ENCODE measurements at places on chromosomes 3 and 15.

DNA sequence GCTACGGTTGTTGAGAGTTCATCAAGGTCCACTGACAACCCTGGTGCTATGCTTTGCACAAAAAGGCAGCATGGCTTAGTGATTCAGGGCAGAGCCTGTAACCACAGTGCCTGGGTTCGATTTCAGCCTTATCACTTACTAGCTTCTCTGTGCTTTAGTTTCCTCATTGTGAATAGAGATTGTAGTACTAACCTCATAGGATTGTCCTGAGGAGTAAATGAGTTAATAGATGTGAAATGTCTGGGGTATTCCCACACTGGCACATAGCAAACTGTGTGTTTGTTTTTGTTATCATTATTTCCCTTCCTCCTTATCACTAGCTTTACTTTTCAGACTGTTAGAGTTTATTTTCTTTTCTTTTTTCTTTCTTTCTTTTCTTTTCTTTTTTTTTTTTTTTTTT lies 16.3 kb downstream of the CRTAP start:
- DNase-seq: no peak

DNA sequence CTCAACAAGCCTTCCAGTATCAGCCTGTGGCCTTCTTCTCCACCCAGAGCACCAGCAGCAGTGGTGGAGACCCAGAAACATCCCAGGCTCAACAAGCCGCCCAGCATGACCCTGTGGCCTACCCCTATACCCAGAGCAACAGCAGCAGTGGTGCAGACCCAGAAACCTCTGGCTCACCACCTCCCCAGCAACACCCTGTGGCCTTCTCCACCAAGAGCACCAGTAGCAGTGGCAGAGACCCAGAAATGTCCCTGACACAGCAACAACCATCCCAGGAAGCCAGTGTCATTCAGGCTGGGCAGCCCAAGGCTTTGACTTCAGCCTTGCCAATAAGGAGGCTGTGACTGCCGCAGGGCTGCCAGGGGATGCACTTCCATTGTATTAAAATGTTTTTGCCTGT lies 16.3 kb upstream of the EMC3 start:
- DNase-seq: no peak

- no peak for DNase-seq
These were observed 290.0 kb upstream of the THBS1 start for GRCh38 chr15:39290711-39291435.

DNA sequence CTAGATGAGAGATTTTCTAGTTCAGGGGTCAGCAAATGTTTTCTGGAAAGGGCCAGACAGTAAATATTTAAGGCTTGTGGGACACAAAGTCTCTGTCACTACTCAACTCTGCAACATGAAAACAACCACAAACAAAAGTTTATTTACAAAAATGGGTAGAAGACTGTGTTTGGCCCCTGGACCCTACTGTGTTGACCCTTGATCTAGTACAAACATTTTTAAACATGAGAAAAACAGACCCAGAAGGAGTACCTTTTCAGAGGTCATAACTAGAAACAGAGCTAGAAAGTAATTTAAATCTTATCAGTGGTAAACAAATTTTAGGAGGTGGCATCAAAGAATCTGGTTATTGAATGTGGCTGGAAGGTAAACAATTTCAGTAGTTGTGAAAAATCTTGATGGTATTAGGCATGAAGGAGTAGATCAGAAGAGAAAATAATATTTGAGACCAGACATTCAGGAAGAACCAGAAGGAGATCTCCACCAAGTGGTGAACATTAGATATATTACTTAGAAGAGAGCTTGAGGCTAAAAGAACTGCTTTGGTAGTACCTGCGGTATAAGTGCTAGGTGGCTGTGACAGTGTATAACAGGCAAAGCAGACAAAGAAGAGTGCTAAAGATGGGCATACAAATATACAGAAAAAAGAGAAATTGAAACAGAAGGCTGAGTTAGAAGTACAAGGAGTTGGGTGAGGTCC lies 101.7 kb downstream of the NR1I2 start:
- DNase-seq: no peak

DNA sequence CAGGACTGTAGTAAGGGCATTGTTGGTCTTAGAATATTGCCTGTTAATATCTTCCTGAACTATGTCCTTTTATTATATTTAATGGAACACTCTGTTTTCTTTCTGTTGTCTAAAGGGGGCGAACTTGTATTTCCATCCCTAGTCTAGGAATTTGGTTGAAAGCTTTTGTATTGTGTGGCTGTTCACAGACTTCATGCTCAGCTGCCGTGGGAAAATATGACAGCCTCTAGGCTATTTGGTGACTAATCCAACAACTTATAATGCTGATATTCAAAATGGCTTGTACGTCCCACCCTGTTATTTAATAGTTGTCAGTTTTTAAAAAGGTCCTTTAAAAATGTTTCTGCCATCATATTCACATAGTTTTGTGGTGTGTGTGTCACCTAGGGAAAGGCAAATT lies 202.6 kb downstream of the KLHL25 start:
- no peak for DNase-seq

DNA sequence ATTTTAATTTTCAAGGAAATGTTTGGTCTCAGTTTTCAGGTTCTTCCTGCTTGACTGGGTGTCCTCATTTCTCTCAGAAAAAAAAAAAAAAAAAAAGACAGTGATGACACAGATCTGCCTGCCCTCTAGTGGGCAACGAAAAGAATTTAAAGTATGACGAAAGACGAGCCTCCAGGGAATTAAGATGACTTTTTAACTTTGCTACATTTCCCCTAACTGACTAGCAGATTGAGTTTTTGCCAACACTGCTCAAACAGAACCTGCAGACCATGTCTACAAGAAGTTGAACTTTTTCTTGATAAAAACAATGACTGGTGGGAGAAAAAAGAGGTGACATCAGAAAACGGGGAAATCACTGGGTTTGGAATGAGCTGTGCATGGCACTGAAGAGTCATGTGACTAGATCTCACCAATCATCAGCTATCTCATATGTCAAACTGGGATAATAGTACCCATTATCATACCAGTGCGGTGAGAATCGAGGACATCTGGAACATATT lies 40.8 kb downstream of the EOMES start:
- peak; percentile 28 for DNase-seq

DNA sequence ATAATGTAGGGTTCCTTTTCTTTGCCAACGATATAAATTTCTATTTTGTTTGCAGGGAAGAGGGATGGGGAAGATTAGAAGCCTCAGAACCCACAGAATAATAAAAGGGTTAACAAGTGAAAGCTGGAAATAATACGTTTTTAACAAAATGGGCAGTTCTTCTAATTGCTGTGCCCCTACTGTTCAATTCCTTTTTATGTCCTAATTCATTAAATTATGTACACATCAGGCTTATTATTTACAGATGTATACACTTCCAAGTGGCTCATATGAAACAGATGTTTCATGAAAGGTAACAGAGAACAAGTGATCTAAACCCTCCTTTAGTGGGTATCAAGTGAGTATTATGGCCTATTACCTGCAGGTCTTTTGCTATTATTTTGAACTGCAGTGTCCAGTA lies 16.2 kb downstream of the RARB start:
- no peak for DNase-seq

DNA sequence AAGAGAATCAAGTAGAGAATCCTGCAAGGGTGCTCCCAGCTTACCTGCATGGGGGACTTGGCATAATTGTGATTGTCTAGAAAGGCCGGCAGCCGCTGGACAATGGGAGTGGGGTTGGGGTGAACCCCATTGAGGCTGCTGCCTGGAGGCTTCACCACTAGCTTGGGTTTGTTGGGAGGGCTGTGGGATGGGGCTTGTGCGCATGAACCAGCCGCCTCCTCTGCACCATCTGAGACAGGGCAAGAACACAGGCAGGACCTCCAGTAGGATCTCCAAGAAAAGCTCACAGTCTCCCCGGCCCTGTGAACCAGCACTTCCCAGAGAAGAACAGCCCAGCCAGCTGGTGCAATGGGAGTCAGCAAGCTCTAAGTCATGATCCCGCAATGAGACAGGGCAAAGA lies 39.8 kb downstream of the SEMA3G start:
- DNase-seq: no peak

DNA sequence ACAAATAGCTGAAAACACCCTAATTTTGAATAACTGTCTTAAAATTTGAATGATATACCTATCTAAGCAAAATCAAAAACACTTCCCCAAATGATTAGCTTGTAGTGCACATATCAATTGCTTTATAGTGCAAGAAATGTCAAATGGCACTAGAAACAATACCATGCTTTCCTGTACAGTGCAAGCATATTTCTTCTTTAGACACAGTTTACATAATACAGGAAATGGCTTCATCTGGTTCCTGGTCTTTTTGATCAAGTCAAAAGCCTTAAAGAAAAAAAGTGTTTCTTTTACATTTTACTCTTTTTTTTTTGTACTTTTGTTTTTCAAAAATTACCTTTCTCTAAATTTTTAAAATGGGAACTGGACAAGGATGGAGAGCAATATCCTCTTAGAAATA lies 352.1 kb downstream of the MECOM start:
- no peak for DNase-seq

DNA sequence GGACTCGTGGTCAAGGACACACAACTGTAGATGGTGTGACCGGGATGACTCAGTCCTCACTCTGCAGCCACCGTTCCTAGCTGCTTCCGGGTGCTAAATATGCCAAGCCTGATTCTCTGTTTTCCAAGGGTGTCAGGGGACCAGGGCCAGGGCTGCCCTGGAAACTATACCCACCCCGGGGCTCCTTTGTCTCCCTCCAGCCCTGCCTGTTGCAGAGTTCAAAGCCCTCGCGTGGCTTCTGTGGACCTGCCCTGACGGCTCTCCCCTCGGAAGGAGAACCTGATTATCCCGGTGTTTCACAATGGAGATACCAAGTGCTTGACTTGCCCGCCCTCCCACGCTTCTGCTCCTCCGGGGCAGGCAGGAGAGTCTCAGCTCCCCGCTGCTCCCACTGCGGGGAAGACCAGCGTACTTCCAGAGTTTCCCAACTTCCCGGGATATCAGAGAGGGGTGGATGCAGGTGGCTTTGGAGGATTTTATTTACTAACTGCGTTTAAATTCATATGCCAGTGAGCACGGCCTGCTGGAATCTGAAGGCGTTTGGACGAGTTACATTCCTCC lies 125.0 kb downstream of the ASB7 start:
- DNase-seq: no peak

- peak; percentile 31 for DNase-seq
These were observed 48.8 kb downstream of the PDE8A start for GRCh38 chr15:85030301-85030929.

DNA sequence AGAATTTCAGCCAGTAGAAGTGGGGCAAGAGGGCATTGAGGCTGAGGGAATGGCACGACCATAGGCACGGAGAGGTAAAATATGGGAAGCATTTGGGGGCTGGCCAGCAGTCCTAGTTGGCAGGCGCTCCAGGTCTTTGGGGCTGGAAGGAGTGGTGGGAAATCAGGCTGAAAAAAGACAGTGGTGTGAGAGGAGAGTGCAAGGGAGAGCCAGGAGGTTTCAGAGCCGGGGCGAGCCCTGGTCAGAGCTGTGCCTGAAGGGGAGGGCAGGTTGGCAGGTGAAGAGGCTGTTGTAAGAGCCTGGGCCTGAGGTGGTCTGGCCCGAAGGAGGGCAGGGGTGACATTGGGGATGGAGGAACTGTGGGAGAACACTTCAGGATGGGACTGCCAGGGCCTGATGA lies 1.6 kb upstream of the IDH3A start:
- DNase-seq: no peak

DNA sequence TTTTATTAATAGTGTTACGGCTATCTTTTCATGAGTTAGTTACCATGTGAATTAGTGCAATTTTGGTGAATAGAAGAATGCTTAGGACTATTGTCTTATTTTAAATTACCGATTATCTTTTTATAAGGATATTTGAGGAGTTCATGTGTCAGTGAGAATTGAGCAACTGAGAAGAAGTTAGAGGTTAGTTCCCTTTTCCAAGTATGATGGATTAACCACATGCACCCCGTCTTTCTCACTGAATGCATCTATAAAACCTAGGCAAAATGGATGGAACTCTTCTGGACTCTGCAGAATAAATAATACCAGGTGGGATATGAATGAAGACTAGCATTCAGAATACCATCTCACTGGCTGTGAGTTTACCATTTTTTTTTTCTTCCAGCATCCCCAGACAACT lies 74.3 kb downstream of the TCF12 start:
- DNase-seq: no peak

DNA sequence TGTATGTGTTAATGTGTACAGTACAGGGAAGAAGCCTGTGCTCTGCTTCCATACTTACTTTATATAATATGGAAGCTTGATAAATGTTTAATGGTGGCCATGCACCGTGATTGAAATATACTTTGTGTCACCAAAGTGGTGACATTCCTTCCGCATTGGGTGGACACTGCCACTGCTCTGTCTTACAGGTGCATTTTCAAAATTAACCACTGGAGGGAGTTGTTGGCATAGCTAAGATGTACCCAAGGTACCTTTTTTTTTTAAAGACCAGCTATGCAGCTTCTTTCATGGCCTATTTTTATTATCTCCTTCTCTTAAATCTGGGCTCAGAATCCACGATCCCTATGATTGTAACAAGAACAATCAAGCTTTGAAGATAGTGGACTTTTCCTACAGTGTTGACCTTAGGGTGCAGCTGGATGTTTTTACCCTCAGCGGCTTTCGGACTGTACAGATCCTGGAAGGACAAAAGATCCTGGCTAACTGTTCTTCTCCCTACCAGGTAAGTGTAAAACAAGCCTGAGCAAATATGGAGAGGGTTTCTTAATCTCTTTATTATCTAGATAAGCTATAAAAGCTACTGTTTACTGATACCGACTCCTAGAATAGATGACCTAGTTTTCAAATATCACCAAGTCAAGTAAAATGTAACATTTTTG lies 21.6 kb upstream of the PAK6 start:
- peak; percentile 47 for DNase-seq

DNA sequence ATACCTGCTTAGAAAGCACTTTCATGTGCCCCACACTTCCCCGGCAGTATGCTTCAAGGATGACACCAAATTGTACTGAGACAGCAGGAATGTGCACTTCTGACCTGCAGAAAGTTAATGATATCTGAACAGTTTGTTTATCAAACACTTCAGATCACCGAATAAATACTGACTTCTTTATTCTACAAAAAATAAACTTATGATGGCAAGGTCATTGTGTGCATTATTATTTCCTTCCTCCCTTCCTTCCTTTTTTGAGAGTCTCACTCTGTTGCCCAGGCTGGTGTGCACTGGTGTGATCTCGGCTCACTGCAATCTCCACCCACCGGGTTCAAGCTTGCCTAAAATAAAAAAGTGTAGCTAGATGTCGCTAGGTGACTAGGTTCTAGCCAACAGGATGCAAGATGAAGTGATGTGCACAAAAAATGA lies 80.3 kb downstream of the FAIM start:
- no peak for DNase-seq

DNA sequence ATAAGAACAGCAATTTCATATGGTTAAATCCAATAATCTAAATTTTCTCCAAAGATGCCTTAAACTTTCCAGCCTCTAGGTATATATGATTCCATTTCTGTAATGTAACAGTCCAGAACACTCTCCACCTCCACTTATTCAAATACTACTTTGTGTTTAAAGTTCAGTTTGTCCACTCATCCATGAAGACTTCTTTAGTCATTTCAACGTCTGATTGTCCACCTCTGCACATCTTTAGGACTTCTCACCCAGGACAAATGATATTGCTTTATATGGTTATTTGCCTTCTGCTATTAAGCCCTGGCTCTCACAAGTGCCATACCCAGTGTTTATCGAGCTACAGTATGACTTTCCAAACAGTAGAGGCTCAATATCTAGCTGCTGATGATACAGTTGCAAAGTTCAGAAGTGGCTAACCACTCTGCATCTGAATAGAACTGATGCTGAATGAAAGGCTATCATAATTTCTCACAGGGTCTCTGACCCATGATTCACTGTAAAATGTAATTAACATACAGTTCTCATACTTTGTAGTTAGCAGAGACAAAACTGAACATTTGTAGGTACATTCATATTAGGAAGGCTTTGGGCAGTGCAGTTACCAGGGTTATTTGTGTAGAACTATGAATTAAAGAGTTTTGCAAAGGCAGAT lies 93.7 kb upstream of the MBNL1 start:
- no peak for DNase-seq
